ENCODE measurements at places on chromosomes 2 and 18.

- DNase-seq: no peak
These were observed 265.7 kb downstream of the MTX2 start for GRCh38 chr2:176534798-176535466.

GRCh38 chr2:222945887-222946286 lies 85.1 kb downstream of the ACSL3 start:
- no peak for DNase-seq

GRCh38 chr2:185441486-185442005 lies 297.1 kb upstream of the FSIP2 start:
- DNase-seq: no peak

- DNase-seq: no peak
These were observed 161.1 kb downstream of the ESCO1 start for GRCh38 chr18:21439431-21439846.

- no peak for DNase-seq
These were observed 114.4 kb upstream of the CHRNA1 start for GRCh38 chr2:174878537-174879147.

DNA sequence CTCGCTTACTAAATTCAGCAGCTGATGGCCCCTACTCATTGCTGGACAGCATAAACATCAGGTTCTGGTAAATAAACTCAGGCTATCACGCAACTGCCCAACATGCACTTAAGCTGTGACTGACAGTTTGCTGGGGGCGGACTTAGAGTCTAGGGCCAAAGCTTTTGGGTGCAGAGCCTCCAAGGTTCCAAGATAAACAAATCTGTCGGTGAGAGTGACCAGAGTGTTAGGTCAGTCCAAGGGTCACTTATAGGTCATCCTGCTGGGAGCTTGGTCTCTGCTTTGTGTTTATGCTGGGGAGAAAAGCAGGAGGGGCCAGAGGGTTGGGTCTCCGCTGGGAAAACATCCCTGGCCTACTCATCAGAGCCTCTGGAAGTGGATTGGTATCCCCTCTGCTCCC lies 188.6 kb upstream of the GATA6 start:
- DNase-seq: no peak

DNA sequence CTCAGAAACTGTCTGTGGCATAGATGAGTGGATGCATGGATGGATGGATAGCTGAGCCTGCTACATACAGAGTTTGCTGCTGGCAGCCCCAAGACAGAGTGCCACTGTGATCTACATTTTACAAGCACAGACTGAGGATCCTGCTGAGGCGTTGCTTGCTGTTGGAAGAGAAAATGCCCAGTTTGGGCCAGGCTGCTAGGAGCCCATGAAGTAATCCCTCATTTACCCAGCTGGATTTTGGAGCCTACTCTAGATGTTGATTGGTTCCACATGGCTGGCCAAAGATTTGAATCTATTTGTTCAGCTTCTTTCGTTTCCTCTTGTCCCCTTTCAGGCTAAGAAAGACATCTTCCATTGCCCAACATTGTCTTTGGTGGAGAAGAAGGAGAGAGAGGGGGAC lies 261.3 kb downstream of the CLIP4 start:
- no peak for DNase-seq

DNA sequence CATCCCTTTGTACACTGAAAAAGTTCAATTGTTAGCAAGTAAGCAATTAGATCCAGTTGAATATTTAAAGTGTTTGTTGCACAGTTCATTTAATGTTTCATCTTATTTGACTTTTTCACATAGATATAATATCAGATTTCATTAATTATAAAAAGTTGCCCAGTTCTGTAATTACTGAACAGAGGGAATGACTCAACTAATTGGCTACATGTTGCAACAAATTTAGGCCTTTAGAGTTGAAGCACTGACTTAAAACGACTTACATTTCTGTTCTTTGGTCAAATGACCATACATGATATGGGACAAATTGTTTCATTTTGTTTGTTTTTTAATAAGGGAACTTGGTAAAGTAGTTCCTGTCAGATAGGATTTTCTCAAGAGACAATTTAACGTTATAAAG lies 68.5 kb upstream of the FAM117B start:
- DNase-seq: no peak

DNA sequence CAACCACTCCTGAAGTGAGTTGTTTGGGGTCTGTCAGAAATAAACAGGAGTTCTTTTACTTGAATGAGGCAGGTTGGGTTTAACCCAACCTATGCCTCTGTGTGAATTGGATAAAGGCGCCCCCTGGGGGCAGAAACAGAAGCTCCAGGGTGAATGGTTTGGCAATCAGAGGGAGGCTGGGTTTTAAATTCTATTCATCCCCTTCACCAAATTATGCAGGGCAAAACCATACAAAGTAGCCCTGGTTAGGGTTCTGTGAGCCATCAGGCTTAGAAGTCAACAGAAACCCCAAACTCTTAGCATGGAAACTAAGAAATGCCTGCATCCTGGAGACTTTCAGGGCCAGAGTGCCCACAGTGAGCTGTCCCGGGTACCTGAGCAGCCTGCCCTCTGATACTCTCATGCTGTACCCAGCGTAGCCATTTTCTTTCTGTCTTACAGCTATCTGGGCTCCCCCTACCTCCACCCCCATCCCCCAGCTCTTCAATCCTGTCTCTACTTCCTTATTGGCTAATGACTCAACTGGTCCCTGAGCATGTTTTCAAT lies 241.5 kb downstream of the ICOS start:
- DNase-seq: peak; percentile 41

DNA sequence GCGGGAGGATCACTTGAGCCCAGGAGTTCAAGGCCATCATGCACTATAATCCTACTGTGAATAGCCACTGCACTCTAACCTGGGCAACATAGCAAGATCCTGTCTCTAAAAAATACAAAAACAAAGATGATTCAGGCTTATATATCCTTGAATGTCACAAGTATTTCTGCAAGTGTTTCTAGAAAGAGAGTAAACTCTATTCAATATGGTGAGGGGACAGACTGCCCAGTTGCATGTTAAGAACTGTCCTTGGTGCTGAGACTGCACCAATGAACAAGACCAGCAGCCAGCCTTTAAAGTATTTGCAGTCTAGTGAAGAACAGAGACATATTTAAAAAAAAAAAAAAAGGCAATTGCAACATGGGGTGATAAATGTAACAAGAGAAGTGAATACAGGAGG lies 16.4 kb downstream of the MAP3K19 start:
- no peak for DNase-seq

GRCh38 chr18:57957210-57957609 lies 86.8 kb upstream of the NEDD4L start:
- no peak for DNase-seq

DNA sequence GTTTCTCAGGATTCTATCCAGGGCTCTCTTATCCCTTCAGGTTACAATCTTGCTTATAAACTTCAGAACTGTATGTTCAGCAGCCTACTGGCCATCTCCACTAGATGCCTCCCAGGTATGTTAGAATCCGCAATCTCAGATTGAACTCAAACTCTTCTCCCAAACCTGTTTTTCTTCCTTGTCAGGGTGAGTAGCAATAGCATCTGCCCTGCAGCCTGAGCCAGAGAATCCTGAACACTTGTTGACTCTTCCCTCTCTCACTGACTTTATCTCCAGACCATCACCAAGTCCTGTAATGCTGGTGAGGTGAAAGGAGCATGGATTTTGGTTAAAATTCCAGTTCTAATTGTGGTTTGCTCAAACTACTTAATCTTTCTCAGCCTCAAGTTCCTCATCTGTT lies 82.6 kb upstream of the ALPP start:
- no peak for DNase-seq

GRCh38 chr18:69399253-69399652 lies 1.4 kb upstream of the DOK6 start:
- no peak for DNase-seq

DNA sequence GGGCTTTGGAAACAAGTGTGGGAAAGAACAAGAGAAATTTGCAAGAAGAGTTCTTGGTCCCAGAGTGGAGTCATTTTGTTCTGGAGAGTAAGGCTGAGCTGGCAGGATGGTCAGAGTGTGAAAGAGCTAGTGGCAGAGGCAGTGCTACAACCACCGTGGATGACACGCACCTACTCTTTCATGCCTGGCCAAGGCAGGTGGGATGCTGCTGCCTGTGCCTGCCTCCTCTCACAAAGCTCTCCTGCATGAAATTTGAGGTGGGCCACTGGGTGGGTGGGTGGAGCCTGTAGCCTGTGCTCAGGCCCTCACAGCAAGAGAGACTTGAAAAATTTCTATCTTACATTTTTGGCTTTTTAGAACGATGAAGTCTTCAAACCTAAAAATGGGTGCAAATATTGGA lies 9.4 kb upstream of the INO80C start:
- DNase-seq: no peak

- DNase-seq: peak; percentile 56
These were observed 14.1 kb upstream of the KLF11 start for GRCh38 chr2:10028988-10029874.

- DNase-seq: no peak
These were observed 18.6 kb downstream of the MBOAT2 start for GRCh38 chr2:8984855-8985254.

DNA sequence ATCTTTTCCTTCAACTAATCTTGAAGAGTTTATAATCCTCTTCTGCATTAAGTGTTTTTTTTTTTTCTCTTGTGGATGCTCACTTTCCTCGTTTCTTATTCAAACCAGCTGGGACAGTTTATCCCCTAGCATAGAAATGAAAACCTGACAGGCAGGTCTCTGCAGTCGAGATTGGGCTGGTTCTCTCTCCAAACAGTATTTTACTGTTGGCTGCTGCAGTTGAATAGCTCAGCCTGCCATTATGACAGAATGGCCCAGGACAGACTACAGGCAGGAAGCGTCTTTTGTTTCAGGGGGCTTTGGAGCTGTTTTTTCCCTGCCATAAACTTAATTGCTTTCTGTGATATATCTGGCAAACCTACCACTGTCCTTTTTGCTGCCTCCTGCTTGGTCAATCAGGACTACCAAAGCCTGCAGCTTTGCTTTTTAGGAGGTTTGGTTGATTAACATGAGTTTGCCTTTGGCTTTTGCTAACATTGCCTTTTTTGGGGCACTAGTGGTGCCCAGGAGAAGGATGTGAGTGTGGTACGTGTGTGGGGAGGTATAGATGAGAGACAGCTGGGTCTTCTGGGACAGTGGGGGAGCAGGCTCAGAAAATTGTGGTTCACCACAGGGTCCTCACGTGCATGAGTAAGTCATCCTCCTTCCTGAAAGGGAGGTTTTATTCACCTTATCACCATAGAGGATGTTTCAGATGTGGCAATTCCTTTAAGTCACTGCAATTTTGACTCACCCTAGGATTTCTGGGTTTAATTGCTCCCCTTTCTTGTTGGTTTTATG lies 128.7 kb downstream of the LYPD6B start:
- DNase-seq: no peak

DNA sequence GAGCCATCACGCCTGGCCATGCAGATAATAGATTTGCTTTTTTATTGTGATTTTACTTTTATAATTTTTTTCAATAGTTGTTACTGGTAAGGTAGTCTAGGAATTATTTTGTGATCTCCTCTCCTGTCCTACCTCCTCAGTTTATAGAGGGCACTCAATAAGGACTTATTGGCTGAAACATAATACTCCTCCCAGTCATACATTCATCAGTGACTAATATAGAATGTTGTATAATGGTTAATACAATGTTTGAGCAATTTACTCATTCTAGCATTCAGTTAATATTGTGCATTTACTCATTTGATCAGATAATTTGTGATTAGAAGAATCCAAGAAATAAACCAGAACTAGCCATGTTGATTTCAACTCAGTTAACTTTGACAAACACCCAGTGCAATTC lies 25.8 kb upstream of the PPP3R1 start:
- DNase-seq: no peak

DNA sequence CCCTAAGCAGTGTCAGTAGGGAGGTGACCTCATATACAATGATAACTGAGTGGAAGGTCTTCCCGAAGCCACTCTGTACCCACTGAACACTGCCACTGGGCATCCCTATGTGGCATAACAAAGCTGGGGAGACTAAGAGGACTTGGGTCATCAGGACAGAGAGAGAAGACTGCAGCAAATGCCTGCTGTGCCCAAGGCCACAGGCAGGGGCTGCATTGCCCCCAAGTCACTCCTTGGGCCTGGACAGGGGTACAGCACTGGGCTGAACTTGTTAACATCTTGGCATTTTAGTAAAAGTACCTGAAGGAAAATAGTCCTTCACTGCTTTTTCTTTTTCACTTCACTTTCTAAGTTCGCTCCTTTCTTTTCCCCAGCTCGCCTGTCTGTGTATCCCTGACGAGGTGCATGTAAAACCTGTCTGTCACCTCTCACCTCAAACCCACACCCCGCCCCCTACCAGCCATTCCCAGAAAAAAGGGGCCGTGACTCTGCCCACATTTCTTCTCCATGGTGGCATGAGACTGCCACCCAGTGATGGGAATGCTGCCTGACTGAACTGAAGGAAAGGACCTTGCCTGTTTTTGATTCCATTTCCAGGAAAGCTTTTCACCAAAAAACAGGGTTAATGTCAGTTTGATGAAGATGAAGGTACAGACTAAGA lies 62.9 kb downstream of the MTHFD2 start:
- DNase-seq: no peak

DNA sequence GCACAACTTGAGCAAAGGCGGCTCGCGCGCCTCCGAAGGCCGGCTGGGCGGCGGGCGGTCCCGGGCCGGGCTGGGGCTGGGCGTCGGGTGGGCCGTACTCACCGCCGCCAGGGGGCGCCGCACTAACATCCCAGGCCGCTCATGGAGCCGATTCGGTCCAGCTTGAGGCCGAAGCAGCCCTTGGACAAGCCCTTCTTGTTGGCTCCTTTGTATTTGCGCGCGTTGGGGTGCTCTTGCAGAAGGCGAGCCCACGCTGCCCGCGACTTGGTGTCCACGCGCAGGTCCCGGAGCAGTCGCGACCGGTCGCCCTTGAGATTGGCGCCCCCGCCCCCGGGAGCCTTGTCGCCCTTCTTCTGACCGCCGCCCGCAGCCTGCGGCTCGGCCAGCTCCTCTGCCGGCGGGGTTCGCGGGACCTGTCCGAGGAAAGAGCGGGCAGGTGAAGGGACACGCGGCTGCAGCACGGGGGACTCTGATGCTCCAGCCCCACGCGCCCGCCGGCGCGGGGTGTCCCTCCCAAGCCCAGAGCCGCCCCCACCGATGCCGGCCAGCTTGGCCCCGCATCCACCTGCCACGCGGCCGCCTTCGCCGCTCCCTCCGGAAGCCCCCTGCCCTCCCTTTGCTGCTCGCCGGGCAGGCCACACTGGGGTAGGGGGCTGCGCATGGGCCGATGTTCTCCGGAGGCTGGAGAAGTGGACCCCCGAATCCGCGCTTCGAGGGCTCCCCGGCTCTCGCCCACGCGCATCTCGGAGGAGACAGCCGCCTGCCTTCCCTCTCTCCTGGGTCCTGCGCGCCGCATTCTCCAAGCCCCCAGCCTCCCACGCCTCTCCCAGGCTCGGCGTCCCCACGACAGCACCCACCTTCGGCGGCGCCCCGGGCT lies 655 bp downstream of the NPPC start:
- peak; percentile 62 for DNase-seq

Measured in effector memory CD8-positive, alpha-beta T cell (primary cell).